ENCODE measurements at places on chromosomes 1 and 21. TPM values are rescaled to one million over a fixed set of nuclear protein-coding genes. Genes with fewer than 3 reads are reported as not detected.

DNA sequence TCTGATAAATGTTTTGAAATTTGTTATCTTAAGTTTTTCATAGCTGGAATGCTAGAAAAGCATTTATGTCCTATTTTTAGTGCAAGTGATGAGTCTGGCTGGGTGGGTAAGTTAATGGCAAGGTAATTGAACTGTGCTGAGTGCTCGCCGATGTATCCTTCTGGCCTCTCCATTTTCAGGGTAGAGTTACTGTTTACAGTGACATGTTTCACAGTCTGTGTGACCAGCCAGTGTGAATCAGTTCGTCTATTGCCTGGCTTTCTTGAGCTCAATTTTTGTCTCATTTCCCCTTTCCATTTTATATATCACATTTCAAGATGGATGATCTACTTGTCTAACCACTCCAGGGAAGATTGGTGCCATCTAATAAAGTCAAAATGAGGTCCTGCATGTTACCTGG lies 44.1 kb downstream of the ITSN1 start:
- DNase-seq = no peak

Gene RRAGC
- 25.1 TPM for total RNA-seq

DNA sequence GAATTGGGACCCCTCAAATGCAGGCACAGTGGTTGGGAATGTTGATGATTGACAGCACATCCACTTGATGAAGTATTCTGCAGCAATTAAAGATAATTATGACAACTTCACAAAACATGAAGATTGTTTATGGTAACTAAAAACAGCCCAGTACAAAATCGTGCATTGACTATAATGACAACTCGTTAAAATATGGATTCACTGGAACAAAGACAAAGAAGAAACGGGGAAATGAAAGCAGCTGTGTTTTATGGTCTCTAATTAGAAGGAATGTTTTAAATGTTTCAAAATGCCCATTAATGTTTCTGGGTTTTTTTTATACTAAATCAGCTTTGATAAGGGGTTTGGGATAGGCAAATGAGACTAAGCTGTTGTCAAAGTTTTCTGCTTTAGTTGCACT lies 36.1 kb downstream of the NIPAL3 start:
- no peak for DNase-seq

GRCh38 chr1:229209816-229210215 lies 61.1 kb upstream of the RAB4A start:
- DNase-seq = peak; percentile 99

DNA sequence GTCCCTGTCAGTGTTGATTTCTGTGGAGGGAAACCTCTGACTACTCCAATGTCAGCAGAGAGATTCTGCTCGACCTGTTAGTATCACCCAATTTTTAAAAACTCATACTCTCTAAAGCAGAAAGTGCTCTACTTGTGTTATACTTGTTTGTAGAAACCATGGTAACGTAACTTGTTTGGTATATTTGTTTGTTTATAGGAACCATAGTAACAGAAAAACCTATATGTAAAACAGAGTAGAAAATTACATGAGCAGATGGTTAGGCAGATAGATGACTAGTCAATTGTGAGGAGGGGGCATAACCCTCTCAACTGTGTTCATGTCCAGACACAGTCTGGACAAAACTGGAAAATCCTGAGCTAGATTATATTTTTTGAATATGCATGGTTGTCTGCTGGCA lies 6.7 kb downstream of the TRIM45 start:
- no peak for DNase-seq

GRCh38 chr1:178411756-178412399 lies 84.9 kb downstream of the CLEC20A start:
- no peak for DNase-seq

DNA sequence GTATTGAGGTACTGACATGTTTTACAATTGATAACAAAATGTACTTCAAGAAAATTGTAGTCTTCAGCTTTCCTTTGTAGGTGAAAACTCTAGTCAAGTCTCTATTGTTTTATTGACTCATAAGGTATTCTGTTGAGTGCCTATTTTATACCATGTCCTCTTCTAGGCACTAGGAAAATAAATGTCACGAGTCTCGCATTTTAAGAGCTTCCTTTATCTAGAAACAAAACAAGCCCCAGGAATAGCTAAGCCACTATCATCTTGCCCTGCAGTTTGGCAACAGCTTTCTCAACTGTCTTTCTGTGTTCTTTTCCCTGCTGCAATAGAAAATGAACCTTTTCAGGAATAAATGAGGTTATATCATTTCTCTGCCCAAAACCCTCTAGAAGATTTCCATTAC lies 288.5 kb upstream of the NEGR1 start:
- DNase-seq = no peak

DNA sequence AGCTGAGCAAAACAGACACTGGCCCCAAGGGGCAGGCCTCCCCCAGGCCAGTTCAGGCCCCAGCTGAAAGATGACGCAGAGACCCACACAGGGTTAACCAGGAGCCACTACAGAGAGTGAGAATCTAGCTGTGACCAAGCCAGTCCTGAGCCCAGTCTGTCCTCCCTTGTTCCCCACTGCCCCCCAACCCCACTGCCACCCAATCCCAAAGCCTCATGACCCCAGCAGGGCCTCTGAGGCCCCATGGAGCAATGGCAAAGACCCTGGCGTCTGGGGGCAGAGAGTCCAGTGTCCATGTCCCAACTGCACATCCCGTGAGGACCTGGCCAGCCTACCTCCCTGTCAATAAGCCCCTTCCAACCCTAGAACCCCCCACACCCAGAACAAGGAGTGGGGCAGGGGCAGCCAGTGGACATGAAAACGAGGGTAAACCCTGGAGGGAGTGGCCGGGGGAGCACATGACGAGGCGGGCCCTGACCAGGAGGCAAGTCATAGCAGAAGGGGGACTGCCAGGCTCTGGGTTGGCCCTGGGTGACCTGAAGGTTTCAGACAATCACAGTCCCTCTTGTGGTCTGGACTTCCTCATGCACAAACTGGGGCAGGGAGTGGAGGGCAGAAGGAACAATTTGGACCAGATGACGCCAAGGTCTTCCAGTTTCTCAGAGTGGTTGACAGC lies 100.5 kb downstream of the GLIS1 start:
- DNase-seq = no peak

DNA sequence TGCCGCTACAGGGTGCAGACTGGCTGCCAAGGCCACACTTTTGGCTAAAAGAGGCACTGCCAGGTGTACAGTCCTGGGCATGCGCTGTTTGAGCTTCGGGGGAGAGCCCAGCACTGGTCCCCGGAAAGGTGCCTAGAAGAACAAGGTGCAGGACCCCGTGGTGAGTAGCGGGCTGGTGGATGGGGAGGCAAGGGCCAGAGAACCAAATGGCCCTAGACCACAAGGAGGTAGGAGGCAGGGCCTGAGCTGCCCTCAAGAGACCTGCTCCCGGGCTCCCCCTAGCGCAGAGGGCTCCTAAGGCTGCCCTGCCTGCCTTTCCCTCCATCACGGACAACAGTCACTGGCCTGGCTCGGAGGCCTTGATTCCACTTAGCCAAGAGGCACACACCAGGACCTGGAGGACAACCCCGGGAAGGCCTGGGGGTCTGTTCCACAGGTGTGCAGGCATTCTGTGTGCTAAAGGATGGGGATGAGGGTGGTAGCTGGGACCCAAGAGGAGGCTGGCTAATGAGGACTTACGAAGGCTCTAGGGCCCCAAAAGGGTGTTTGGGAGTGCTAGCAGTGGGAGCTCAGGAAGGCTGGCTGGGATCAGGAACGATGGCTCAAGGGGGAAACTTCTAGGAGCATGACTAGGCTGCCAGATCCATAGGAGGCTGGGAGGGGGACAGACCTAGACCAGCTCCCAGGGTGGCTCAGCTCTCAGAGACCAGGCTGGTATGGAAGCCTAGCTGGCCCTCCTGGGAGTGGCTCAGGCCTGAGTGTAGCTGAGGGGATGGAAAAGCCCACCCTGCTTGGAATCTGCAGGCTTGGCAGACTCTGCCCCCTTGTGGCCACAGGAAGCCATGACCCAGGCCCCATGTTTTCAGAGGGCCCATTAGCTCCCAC lies 742 bp downstream of the ARTN start:
- peak; percentile 63 for DNase-seq

Gene CSMD2
- 3.0 TPM for total RNA-seq

GRCh38 chr1:212781225-212781624 lies 10.4 kb downstream of the NSL1 start:
- DNase-seq = no peak

Gene IGSF8
- total RNA-seq = 13.9 TPM

- peak; percentile 45 for DNase-seq
Measured at GRCh38 chr1:110059133-110059863, 11.2 kb downstream of the ALX3 start.

Gene CLCA2
- 0.43 TPM for total RNA-seq

GRCh38 chr21:25456672-25457071 lies 150.6 kb downstream of the MRPL39 start:
- DNase-seq = no peak

DNA sequence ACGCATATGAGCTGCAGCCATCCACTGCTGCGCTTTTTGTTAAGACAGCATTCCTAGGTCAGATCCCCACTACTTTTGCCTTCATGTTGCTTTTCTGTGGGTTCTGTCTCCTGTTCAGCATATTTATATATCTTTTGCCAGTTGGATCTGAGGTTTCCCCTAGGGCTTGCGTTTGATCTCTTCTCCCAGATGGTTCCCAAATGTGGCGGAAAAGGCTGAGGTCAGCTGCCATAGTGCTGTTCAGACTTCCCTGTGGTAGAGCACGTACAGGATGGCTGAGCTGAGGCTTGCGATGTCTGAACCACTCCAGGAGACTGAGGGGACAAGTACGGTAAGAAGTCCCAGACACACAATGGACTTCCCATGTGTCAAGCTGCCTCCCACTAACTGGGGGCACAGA lies 39.8 kb downstream of the COL6A1 start:
- DNase-seq = no peak

Measured in fibroblast of villous mesenchyme (primary cell).